Inflammatory macrophage treated with lipopolysaccharide for 4 hours (primary cell): ENCODE measurements at places on chromosomes 1 and 21.

GRCh38 chr1:40027647-40028046, 12.9 kb upstream of the CAP1 start:
- DNase-seq, result no peak

DNA sequence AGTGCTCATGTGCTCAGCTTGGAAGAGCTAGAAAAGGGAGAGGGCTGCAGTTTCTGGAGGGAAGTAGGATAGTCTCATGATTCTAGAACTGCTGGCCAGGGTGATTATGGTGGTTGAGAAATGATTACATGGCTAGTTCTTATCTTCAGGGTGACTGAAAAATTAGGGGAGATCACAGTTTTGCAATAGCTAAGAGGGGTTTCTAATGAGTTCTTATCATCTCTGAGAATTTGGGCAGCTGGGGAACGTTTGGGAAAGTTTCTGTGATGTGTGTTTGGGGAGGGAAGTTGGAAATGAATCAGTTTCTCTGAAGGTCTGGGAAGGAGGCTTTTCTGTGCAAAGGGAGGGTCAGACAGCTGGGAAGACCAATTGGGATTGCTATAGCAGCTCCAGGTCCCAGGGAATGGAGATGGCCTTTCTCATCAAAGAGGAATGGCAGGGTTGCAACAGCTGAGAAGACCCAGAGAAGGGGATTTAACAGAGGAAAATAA, 7.6 kb upstream of the RHOU start:
- peak; percentile 35 for DNase-seq

DNA sequence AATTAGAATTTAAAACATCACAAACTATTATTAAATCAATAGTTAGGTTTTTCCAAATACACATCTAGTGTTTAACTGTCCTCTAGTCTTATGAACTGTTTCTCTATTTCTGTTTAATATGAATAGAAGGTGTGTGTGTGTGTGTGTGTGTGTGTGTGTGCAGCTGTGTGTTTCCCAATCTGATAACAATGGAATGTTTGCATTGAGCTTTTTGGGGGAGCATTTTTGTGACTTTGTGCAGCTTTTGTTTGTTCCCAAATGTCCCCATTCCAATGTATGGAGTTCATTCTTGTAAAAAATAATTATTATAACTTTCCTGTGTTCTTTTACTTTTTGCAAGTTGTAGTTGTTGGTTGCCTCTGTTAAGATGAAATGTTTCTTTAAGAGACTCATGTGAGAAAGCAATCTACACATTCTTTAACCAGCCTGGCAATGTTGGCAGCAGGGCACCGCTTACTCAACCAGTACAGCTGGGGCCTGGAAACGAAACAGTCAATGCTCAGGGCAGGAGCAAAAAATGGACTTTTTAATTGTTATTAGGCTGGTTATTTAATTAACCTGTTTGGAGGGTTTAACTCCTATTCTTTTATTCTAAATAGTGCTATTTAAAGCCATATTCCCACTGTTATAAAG, 354.3 kb downstream of the SRGAP2C start:
- no peak for DNase-seq

- DNase-seq, result peak; percentile 54
Measured at GRCh38 chr1:25549273-25550154, 6.1 kb downstream of the LDLRAP1 start.

GRCh38 chr1:228214921-228215662, 7.2 kb downstream of the OBSCN start:
- no peak for DNase-seq

DNA sequence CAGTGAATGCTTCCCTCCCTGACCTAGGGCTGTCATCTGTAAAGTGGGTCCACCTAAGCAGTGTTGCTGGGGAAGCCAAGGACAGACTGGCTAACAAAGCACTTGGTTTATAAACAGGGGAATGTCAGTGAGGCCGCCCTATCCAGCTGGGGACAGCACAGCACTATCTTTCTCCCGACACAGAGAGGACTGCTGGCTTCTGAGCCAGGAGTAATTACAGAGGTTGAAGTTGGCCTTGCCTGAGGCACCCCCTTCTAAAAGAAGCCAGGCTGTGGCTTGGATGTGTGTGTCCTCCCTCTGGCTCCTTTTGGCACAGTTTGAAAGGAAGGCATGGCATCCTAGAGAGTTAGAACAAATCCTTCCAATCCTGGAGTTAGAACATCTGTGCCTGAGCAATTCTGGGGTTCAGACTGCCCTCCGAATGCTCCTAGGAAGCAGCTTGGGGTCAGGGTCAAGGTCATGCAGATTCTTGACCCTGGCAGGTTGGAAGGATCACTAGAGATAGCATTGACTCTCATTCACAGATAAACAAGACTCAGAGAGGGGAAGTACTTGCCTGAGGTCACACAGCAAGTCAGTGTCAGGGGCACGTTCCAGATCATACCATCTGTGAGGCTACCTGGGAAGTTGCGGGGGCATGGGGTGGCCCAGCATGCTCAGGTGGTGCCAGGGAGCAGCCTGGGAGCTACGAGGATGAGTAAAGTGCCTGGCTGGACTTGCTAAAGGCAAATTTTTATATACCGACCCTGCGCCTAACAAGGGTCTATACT, 1.3 kb upstream of the LDLRAP1 start:
- DNase-seq, result no peak

DNA sequence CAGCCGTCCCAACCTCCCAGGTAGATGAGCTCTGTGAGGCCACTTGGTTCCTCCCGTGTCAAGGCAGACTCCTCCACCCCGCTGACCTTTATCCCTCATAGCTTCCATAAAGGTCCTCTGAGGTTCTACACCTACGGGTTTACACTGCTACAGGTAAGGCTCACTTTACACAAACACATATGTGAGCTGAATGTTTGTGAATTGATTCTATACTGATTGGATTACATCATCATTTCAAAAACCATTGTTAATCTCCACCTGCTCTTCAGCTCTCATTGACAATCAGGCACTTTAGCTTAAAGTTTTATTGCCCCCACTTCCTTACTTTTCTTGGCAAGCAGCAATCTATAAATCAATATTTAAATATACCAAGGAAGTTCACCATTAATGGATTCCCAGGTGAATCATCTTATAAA, 12.8 kb upstream of the RGS16 start:
- no peak for DNase-seq

DNA sequence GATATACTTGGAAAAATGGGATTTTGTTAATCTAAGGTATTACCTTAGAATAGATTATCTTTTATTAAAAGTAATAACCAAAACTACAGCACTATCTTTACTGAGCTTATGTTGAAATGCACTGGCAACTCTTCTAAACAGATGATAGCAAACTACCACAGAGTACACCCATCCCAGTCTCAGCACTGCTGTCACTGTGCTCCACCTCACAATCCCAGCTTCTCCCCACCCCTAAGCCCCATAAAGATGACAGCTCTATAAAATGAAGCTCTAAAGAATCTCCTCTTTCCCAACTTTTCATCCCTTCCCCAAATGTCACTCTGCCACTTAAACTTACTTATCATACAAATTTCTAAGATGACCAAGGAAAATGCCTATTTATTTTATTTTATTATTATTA, 6.4 kb downstream of the DSTYK start:
- DNase-seq, result no peak

- no peak for DNase-seq
Measured at GRCh38 chr1:222014001-222014400, 272.1 kb upstream of the DUSP10 start.
